Stimulated activated CD4-positive, alpha-beta T cell treated with anti-CD3 and anti-CD28 coated beads, Interleukin-15, amount 100 ng/mL, for 1 hour (primary cell): ENCODE measurements at places on chromosomes 12 and 14.

- no peak for DNase-seq
Observed at GRCh38 chr12:119859241-119859640, 17.9 kb downstream of the CIT start.

DNA sequence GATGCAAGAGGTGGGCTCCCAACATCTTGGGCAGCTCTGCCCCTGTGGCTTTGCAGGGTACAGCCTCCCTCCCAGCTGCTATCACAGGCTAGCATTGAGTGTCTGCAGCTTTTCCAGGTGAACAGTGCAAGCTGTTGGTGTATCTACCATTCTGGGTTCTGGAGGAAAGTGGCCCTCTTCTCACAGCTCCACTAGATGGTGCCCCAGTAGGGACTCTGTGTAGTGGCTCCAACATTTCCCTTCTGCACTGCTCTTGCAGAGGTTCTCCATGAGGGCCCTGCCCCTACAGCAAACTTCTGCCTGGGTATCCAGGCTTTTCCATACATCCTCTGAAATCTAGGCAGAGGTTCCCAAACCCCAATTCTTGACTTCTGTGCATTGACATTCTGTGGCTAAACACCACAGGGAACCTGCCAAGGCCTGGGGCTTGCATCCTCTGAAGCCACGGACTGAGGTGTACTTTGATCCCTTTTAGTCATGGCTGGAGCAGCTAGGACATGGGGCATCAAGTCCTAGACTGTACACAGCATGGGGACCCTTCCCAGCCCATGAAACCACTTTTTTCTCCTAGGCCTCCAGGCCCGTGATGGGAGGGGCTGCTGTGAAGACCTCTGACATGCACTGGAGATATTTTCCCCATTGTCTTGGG lies 24.0 kb upstream of the SLC38A1 start:
- DNase-seq = no peak

- DNase-seq = no peak
Observed at GRCh38 chr14:55303691-55304145, 32.5 kb downstream of the FBXO34 start.

DNA sequence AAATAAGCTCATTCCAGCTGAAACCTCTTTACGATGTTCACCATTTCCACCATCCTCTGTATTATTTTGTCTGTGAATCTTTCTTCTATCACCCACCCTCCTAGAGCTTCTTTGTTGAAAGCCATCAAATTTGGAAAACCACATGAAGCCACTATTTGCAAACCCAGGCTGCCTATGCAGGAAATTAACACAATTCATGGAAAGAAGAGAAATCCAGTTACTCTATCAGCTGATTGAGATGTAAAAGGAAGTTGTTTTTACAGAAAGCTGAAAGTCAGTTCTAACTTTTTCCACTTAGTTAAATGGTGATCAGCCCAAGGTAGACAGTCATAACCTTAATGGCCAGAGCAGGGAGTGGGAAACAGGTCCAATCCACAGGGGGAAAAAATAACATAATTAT lies 6.6 kb downstream of the RHOJ start:
- DNase-seq = no peak

DNA sequence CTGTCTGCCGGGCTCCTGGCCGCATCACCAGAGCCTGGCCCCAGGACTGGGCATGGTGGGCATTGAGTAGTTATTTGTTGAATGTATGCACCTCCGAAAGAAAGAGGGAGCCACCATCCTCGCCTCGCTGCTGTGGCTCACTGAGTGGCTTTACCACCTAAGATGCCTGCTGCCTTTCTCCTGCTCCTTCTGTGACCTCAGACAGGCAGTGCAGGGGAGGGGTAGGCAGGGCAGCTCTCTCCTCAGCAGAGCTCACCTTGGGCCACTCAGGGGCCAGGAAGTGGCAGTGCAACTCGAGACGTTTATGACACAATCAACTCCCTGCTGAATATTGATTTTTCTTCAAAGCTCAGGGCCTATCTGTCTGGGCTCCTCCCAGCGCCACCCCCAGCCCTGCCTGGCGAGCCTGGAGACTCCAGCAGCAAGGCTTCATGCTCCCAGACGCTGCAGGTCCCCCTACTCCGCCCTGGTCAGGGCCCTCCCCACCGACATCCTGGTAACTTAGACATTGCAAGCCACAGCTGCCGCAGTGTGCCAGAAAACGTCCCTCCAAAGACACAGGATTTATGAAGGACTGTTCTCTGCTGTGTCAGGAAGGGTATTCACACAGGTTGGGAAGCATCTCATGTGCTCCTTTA lies 84.3 kb upstream of the DIO3 start:
- DNase-seq = no peak

DNA sequence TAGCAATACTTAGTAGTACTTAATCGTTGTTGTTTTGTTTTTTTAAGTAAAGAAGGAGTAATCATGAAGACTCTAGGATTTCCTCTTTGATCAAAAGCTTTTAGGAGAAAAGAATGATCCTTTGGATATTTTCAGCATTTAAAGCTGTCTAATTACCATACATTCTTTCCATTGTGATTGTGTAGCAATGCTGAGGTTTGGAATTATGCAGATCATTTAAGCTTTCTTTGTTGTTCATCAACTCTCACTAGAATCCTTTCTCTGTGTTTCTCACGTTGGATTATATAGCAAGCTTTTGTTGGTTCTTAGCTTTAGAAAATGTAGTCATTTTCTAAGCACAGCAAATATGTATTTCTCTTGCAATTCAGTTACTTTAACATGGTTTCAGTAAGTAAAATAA lies 25.8 kb downstream of the CCDC91 start:
- no peak for DNase-seq

DNA sequence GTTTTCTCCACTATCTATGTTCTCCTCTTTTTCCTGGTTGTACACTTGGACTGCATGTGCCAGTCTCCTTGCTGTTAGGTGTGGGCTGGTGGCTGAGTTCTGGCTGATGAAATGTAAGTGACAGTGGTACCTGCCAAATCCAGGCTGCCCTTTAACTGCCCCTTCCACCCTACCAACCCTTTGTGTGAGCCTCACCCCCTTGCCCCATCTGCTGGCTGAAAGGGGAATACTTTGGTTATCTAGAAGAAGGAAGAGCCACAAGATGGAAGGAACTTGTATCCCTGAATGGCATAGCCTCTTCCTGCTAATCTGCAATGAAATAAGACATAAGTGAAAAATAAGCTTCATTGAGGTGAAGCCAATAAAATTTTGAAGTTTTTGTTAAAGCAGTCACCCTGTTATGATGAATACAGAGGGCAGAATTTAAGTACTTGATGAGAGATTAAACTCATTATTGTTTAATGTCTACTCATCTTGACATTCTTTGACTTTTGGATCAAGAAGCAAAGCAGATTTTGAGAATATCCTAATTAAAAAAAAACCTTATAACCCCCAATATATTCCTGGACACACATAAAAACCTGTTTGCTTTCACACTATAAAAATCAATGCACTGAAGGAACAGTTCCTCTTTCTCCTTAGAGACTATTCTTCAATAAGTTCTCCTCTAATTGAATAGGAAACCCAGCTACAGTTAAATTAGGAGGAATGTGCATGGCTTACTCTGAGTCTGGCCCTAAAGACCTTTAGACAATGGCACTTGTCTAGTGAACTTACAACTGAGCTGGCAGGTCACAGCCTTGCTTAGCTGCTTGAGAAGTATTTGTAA lies 262.6 kb upstream of the BTG1 start:
- no peak for DNase-seq

GRCh38 chr12:82448911-82449578 lies 90.7 kb downstream of the METTL25 start:
- DNase-seq = no peak

GRCh38 chr14:33738029-33738428 lies 212.8 kb downstream of the EGLN3 start:
- no peak for DNase-seq

DNA sequence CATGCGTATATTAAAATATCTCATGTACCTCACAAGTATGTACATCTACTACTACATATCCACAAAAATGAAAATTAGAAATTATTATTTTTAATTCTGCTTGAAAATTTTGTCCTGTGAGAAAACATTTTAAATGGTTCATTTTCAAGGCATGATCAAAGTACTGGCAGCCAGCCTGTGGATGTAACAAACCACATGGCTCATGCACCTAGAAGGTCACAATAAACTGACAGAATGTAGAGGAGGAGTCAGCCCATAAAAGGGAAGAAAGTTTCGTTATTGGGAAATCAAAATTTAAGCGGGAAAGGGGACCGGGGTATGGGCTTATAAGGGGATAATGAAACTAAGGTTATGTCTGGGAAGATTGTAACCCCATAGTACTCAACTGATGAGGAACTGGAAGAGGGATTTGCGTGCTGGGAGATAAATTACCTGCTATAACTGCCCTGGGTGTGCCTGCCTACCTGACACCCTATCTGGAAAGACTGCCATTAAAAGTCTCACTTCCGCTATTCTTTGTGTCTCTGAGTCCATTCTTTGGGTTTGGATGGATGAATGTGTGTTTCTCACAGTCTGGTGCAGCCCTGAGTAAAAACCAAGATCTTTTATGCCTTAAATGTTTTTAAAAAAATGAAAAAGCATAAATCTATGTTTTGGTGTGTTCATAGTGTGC lies 62.2 kb upstream of the PCED1B start:
- DNase-seq = no peak

DNA sequence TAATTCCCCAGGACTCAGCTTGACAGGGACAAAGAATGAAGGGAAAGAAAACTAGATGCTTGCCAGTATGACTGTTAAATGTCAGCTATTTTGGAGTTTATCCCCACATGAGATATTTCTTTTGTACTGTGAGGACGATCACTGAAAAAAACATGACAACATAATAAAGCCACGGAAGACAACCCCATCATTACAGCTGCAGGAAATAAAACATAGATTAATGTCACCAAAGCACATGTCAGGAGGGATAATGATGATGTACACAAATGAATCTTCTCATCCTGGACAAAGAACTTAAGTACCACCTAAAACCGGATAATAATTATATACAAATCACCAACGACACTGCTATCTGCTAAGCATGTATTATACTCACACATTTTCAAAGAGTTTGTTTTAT lies 84.6 kb upstream of the GRIP1 start:
- no peak for DNase-seq
